PC-3 (cell line): ENCODE measurements at places on chromosomes 12 and 14. TPM values are rescaled to one million over a fixed set of nuclear protein-coding genes. Genes with fewer than 3 reads are reported as not detected.

GRCh38 chr14:31051511-31051910 is 25.3 kb upstream of the STRN3 start:
- DNase-seq: no peak

- DNase-seq: peak; percentile 93
These were observed 87.0 kb downstream of the SAMD4A start for GRCh38 chr14:54653712-54654469.

GRCh38 chr12:6563448-6564050 is 4.5 kb downstream of the NOP2 start:
- DNase-seq: peak; percentile 46

DNA sequence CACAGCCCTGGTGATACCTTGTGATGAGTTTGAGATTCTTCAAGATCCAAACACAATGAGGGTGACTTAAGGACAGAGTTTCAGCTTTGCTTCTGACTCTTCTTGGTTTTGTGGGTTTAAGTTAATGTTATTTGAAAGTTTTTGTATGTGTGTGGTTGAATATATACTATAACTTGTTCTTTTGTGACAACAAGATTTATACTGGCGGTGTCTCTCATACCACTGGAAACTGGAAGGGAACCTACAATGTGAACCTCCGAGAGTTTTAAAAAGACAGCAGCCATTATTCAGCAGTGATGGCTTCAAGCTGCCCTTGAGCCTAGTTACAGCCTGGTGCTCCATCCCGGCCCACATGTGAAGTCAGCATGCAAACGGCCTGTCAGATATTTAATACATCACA is 87.9 kb upstream of the IGF1 start:
- DNase-seq: no peak

The FAM90A1 gene
- total RNA-seq: not detected in 2 replicates

- peak; percentile 27 for DNase-seq
These were observed 38.2 kb upstream of the ARHGAP5 start for GRCh38 chr14:32038876-32039275.

DNA sequence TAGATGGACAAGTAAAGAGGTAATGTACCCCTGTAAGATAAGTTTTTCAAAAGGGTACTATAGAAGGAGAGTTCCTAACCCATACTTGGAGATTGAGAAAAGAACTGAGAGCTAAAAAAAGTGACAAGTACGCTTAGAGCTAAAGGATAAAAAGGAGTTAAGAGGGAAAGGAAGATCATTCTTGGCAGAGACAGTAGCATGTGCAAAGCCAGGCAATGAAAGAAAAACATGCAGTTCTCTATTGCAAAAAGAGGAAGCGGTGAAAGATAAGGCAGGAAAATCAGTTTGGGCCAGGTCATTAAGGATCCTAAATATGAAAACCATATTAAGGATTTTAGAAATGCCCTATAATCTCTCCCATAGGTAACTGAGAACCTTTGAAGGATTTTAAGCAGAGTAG is 500.4 kb upstream of the GARIN6 start:
- no peak for DNase-seq

GRCh38 chr14:41607966-41608663 is 1.4 kb downstream of the LRFN5 start:
- no peak for DNase-seq

The SYT1 gene
- total RNA-seq: 0.12 and 0.51 TPM in 2 replicates

- no peak for DNase-seq
These were observed 18.7 kb downstream of the PKP2 start for GRCh38 chr12:32877601-32878459.

- no peak for DNase-seq
These were observed 525.8 kb upstream of the FBXO33 start for GRCh38 chr14:39957987-39958386.

DNA sequence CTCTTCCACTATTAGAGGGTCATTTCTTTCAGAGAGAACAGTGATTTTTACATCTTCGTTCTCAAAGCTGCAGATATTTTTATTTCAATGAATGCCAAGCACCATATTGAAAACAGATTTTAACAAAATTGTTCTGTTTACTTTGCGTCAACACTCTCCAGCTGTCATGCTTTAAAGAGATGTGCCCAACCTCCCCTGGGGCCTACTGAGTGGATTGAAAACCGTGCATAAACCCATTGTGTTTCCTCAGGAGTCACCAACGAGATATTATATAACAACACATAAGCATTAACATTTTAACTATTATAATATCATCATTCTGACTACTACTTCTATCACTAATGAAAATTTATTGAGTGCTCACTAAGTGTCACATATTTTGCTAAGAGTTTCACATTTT is 81.6 kb downstream of the MYF5 start:
- DNase-seq: no peak

GRCh38 chr12:1790444-1790843 is 29.9 kb upstream of the LRTM2 start:
- DNase-seq: no peak

- peak; percentile 64 for DNase-seq
These were observed 83.4 kb downstream of the GTF2A1 start for GRCh38 chr14:81137316-81137715.

DNA sequence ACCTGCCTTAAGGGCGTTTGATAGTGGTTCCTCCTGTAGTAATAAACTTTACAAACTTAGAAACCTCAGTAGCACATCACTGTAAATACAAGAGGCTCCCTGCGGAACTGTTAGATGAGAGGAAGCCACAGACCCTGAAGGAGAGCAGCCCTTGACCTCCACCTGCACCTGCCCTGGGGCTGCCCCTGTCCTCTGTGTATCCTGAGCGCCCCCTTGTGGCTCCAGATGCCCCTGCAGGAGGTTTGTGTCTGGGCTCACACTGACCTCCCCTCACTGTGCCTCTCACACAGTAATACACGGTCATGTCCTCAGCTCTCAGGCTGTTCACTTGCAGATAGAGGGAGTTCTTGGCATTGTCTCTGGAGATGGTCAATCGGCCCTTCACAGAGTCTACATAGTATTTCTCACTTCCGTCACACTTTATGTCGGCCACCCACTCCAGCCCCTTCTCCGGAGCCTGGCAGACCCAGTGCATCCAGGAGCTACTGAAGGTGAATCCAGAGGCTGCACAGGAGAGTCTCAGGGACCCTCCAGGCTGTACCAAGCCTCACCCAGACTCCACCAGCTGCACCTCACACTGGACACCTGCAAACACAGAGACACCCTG is 1059.8 kb downstream of the TMEM121 start:
- no peak for DNase-seq

The IKZF4 gene
- total RNA-seq: 1.0 and 2.8 TPM in 2 replicates

DNA sequence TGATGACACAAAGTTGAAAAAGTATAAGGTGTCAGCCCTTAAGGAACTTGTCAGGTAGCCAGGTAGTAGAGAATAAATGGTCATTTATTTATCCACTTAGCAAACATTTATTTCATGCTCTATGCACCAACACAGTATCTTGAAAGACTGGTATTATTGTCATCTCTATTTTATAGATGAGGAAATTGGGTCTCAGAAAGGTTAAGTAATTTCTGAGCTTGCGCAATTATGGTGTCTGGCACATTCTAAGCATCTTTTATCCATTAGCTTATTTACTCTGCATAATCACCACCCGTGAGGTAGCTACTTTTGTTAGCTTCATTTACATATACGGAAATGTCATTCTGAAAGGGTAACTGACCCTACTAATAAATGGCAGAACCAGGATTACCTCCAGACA is 2.5 kb upstream of the UTP20 start:
- DNase-seq: no peak

- peak; percentile 91 for DNase-seq
These were observed 44.2 kb downstream of the KCTD10 start for GRCh38 chr12:109432842-109433304.

GRCh38 chr14:103341250-103342129 is 7.5 kb downstream of the EIF5 start:
- no peak for DNase-seq

The ART4 gene
- not detected in 2 replicates for total RNA-seq

The SH2B3 gene
- 12.9 and 34.6 TPM in 2 replicates for total RNA-seq

The MYF5 gene
- not detected in 2 replicates for total RNA-seq

The PLCZ1 gene
- total RNA-seq: not detected in 2 replicates

GRCh38 chr12:92340441-92341064 is 194.9 kb upstream of the BTG1 start:
- DNase-seq: no peak

DNA sequence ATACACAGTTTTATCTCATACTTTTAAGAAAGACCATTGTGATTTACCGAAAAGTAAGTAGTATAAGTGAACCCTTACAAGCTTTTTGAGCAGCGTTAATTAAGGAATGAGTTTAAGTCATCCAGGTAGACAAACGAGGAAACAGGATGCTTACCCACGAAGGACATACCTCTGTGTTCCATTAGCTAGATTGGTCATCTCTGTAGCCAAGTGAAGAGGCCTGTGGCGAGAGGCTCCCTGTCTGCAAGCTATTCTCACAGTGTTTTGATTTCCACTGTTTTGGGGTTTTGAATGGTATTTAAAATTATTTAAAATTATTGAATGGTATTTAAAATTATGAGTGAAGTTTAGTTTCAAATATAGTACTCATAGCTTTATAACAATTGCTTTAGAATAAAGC is 342.1 kb upstream of the RGS6 start:
- DNase-seq: no peak

GRCh38 chr14:58354808-58355207 is 40.9 kb upstream of the TOMM20L start:
- no peak for DNase-seq

GRCh38 chr12:132065609-132066344 is 78.3 kb downstream of the DDX51 start:
- no peak for DNase-seq

DNA sequence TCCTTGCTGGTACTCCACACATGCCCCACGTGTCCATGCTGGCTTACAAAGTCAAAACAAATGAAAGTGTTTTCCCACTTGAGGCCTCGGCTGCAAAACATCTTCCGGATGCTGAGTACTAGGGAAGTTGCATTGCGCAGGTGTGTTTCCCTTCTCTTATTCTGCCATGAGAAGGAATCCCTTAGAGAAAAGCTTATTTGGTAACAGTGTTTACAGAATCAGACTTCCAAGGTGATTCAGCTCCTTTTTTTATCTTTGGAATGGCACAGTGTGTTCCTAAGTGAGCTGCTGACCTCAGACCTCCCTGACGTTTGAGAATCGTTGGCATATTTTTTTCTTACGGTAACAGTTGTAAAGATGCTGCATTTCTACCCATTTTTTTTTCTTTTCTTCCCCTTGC is 211.3 kb downstream of the ESR2 start:
- DNase-seq: no peak

- DNase-seq: peak; percentile 94
These were observed 4.8 kb downstream of the ELK3 start for GRCh38 chr12:96198965-96199364.

- peak; percentile 23 for DNase-seq
These were observed 66.2 kb downstream of the RNF34 start for GRCh38 chr12:121465921-121466793.

GRCh38 chr12:57718641-57719528 is 19.7 kb downstream of the AGAP2 start:
- DNase-seq: no peak
